ENCODE measurements at places on chromosomes 5 and 9.

DNA sequence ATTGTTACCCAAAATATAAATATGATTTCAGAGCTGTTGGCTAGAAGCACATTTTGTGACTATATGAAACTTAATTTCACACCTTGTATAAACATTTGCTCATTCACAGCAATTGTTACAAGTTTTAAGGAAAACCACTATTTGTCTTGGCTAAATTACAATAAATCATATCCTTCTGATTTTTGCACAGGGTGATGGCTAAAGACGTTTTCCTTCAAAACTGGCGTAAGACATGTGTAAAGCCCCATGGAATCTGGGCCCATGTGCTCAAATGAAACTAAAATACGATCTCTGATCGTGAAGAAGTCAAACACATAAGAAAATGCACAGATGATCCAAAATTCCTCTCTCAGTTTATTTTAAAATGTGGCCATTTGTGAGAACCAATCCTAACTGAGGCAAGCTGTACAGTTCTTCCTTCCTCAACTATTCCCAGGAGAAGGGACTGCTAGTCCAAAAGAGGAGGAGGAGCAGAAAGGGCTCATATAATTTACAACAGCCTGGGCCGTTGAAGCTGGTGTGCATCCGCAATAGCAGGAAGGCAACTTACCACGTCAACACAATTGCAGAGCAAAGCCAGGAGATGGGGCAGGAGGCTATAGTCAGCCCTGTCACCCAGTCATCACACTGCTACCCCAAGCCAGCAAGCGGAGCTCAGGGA is 98.4 kb downstream of the MED27 start:
- DNase-seq: no peak

- DNase-seq: no peak
Measured at GRCh38 chr5:116438979-116439554, 135.6 kb downstream of the SEMA6A start.

DNA sequence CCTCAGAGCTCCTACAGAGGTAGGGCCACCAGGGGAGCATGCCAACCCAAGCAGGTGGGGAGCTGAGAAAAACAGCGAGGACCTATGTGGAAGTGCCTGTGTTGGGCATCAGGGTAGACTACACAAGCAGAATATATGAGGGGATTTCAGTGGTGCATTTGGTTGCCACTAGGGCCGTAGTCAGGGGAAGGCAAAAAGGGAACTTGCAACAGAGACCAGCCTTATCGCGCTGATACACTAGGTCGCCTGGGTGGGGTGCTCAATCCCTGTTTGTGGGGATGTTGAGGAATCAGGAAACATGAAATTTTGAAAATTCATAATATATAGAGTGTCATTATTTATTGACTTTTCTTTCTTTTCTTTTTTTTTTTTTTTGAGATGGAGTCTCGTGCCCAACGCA is 370.9 kb upstream of the PRR16 start:
- DNase-seq: no peak

- DNase-seq: peak; percentile 86
Measured at GRCh38 chr5:141514330-141515133, 25.7 kb downstream of the PCDHGC5 start.

GRCh38 chr5:68305223-68305870 is 89.8 kb downstream of the PIK3R1 start:
- no peak for DNase-seq

GRCh38 chr9:17630531-17630949 is 51.7 kb downstream of the SH3GL2 start:
- DNase-seq: no peak

GRCh38 chr5:123754908-123755307 is 242.9 kb downstream of the CSNK1G3 start:
- no peak for DNase-seq

DNA sequence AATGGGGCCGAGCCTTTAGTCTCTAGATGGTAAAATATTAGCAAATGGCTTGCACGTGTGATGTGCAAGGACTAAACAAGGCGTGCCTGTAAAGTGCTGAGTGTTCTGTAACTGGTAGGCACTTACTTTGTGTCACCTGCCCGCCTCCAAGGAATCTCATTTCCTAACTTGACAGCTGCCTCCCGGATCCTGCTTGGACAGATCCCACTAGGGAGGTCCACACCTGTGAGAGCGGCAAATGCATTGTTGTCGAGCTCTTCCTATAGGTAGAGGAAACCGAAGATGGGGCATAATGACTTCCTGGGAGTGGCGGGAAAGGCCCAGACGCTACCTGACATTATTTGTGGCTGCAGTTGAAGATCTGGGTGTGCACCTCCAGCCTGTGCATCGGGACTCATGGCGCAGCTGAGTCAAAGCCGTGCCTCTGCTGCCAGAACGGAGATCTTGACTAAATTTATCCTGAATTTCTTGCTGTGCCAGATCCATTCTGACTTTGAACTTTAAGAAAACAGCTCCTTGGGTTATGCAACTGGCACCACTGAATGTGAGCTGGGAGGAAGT is 79.8 kb downstream of the TENT4A start:
- DNase-seq: no peak

- no peak for DNase-seq
Measured at GRCh38 chr9:38171926-38172325, 102.9 kb upstream of the SHB start.

DNA sequence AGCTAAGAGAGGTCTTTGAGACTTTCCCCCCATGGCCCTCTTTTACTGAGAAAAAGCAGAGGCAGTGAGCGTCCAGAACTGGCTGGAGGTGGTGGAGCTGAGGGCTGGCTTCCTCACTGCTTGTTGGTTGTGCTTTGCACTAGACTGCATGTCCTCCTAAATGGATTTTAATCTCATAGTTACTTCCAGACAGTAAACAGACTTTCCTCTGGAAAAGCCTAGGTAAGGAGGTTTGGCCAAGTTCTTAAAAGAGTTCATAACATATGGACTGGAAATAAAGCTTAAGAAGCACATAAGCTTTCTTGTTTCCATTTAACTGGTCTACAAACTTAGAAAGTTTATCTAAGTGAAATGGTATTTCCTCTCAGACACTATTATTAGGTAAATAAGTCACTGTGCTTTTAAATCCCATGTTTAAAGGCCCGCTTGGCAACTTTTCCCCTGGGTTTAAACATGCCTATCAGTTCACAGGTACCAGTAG is 2.0 kb downstream of the ASPN start:
- no peak for DNase-seq

DNA sequence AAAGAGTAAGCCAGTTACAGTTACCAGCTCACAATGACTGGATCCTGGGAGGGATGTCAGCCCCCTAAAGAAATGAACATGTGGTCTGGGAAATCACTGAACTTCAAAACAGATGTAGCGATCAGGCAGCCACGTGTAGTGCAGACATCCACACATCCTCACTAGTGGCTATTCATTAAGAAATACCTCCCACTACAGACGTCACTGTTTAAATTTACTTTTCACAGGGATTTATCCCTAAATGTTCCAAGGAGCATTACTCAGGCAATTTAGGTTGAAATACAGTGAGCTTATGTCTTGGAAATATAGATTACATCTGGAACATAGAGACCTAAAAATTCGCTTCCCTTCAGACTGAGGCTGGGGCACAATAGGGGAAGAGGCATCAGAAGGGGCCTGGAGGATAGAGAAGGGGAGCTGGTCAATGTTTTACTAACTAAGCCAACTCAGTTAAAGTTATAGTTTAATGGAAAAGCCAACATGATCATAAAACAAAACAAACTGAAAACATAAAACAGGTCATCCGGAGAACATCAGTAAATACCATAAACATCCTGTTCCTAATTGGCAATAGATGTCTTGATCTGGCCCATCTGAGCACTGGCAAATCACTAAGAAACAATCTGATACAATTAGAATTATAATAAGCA is 92.3 kb downstream of the FANCC start:
- DNase-seq: no peak

DNA sequence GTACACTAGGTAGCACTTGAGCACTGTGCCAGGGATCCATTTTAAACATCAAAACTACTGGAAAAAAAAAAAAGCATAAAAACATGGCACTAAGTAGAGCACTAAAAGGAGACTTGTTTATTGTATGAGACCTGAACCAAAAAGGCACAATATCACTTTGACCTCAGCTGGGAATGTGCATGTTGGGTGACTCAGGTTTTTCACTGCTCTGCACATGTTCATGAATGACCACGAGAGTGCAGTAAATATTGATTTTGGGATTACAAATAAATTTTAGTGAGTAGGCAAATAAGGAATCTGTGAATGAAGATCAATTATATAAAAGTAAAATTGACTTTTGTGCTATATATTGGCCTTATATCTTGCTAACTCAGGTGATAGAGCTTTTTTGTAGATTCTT is 11.8 kb downstream of the RMI1 start:
- no peak for DNase-seq

- DNase-seq: no peak
Measured at GRCh38 chr9:90702441-90702955, 59.9 kb upstream of the DIRAS2 start.

DNA sequence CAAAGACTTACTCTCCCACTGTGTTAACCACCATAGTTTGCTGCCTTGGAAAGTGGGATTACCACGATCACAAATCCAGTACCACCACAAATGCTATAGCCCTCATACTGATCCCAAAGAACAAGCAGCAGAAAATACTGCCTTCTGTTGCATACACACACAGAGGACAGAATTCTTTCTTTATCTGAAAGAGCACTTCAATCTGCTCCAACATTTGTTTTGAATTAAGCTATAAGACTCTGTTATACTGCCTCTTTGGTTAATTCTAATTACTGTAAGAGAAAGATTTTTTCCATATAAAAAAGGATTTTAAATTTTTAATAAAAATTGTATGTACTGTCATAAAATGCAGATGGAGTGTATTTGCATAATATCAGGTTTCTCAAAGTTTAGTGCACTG is 69.8 kb downstream of the YIPF5 start:
- DNase-seq: no peak

GRCh38 chr5:95081500-95081960 is 203.4 kb downstream of the MCTP1 start:
- no peak for DNase-seq

DNA sequence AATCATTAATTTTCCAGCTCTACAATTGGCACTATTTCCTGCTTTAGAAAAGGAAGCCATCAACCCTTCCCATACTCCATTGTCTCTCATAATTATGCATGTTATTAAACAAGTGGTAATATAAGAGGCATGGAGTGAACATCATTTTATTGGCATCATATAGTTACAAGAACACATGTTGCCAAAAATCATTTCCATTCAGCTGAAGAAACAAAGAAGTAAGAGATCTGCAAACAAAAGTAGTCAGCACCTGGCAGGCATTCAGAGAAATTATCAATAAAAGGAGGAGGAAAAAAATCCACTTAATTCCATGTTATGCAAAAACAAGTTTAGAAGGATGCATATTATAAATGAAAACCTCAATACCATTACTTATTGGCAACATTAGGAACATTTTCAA is 1208.2 kb upstream of the C9orf72 start:
- no peak for DNase-seq

DNA sequence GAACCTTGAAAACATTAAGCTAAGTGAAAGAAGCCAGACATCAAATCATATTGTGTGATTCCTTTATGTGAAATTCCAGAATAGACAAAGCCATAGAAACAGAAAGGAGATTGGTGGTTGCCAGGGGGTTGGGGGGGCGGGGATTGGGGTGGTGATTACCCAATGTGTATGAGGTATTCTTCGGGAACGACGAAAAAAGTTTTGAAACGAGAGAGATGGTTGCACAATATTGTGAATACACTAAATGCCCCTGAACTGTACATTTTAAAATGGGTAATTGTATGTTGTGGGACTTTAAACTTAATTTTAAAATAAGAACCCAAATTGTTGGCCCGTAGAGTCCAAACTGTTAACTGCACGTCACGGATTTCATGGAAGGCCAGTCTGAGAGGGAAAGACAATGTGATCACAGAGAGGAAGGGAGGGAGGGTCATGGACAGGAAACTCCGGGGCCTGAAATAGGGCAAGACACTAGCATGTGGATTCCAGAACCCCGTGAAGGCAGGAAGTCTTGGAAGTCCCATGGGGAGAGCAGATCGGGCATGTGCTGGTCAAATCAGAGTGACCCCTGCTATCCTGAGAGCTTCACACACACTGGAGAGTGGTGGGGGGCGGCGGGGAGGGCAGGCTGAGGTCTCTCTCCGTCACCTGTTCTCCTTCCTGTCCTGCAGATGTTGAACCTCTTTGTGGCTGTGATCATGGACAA is 218.4 kb downstream of the CACNA1B start:
- no peak for DNase-seq

- no peak for DNase-seq
Measured at GRCh38 chr9:125548141-125548540, 158.9 kb downstream of the MAPKAP1 start.

DNA sequence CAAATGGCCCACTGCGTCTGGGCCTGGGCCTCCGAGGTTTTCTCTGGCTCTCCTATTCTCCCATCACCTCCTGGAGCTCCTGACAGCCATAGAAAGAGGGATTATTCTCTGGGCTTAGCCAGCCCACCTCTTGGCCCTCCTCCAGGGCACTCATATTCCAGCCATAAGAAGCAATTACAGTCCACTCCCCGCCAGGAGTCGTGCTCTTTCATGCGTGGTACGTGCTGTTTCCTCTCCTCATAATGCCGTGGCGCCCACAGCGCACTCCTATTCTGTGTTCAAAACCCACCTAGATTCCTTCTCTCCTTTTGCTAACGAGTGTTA is 240.8 kb upstream of the ZNF462 start:
- DNase-seq: no peak

All from ecto neural progenitor cell (in vitro differentiated cells).